Stimulated activated CD4-positive, alpha-beta T cell treated with anti-CD3 and anti-CD28 coated beads, Interleukin-12 subunit alpha, Interleukin-12 subunit beta, amount 100 ng/mL, for 4 hours (primary cell): ENCODE measurements at places on chromosomes 7 and 10.

DNA sequence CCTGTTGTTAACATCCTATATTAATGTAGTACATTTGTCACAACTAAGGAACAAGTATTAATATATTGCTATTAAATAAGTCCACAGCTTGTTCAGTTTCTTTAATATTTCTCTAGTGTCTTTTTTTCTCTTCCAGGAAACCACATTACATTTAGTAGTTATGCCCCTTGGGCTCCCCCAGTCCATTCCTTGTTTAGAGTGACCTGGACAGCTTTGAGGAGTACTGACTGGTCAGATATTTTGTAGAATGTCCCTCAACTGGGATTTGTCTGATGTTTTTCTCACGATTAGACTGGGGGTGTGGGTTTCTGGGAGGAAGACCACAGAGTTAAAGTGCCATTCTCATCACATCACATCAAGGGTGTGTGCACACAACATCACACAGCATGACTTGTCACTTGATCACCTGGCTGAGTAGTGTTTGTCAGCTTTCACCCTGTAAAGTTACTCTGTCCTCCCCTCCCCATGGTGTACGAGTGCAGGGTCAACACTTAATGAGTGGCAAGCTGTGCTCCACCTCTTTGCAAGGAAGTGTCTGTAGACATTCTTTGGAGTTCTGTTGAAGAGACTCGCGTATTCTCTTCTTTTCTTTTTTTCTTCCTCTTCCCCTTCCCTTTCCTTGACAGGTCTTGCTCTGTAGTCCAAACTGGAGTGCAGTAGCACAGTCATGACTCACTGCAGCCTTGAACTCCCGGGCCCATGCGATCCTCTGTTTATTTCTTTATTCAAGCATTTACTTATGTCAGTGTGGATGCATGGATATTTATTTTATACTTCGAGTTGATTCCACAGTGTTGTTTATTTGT lies 10.2 kb downstream of the LMTK2 start:
- DNase-seq, result no peak

GRCh38 chr7:131511774-131512535 lies 44.5 kb downstream of the PODXL start:
- no peak for DNase-seq

- DNase-seq, result no peak
Observed at GRCh38 chr7:684416-684815, 42.1 kb upstream of the DNAAF5 start.

DNA sequence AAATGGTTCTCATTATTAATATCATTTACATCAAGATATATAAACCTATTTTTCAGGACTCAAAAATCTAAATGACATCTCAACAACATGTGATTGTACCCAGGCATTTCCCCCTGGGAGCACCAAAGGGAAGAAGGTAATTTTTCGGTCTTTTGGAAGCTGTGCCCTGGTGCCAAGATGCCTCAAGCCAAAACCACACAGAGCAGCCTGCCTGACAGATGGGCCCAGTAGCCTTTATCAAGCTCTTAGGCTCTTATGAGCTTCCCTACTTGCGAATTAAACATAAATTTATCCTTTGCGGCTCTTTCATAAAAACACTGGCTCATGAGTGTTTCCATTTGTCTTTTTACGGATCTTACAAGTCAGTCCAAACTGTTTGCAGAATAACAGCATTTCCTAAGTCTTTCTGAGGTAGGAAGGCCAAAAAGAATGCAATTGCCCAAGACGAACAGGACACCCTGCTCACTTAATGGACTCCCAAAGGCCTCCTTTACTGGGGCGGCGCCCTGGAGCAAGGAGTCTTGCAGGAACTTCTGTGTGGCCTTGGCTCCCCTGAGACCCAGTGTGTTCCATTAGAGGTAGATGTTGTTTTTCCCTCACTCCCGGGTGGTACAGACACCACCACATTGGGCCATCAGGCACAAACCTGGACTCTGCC lies 4.1 kb upstream of the RASSF4 start:
- DNase-seq, result no peak

DNA sequence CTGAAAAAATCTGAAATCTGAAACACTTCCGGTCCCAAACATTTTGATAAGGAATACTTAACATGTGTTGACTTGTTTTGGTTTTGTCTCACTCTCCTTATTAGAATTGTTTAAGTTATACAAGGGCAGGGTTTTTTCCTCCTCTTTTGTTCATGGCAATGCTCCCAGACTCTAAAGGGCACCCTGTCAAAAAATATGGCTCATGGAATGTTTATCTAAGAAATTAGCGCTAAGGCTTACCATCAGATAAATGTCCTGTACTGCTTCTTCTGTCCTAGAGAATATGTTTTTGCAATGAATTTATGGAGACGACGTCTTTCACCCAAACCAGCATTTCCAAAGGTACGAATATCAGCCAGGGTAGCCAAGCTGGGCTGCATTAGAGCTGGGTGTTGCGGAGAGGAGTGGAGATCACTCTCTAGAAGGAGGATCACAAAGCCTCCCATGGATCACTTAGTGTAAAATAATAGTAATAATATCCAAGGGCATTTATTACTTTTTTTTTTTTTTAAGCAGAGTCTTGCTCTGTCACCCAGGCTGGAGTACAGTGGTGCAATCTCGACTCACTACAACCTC lies 46.8 kb downstream of the ERLIN1 start:
- no peak for DNase-seq

DNA sequence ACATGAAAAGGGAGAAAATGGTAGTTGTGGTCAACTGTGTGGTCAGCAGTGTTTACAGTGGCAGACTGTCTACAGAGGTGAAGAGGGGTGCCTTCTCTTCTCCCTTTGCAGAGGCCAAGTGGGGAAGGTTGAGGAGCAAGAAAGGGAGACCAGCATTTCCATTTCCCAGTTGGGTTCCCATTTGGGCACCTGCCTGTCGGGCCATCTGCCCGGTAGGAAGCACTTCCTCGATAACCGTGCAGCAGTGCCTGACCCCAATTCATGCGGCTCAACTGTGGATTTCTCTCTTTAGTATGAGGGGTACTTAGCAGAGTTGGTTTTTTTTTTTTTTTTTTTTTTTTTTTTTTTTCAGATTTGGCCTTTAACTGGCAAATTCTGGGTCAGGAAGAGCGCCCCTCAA lies 127.0 kb downstream of the CCDC3 start:
- no peak for DNase-seq

GRCh38 chr10:30737931-30738391 lies 108.4 kb upstream of the LYZL2 start:
- DNase-seq, result no peak

DNA sequence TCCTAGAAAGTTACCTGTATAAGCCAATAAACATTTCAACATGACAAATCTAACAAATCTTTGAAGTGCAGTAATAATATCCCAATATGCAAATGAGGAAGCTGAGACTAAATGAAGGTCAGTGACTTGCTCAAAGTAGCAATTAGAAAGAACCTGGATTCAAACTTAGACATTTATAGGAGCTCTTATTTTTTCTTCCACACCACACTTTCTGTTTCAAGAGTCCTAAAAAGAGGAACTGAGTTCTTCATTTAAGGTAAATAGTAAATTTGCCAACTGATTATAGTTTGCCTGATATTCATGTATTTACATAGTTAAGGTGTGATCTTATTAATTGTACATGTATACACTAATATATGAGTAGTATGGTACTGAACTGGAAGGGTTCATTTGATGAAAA lies 44.0 kb downstream of the KLHDC10 start:
- no peak for DNase-seq

DNA sequence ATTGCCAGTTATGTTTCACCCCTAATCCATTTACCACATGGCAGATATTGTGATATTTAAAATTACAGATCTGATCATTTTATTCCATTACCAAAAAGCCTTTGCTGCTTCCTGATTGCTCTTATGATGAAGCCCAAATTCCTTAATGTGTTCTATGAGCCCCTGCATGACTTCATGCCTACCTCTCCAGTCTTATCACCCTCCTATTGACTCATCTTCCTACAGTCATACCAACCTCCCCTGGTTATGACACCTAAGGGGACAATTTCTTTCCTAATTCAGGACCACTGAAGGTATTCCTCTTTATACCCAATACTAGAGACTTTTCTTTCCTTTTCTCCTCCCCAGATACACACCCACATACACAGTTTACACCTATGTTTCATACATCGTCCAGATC lies 36.0 kb downstream of the TES start:
- DNase-seq, result no peak

DNA sequence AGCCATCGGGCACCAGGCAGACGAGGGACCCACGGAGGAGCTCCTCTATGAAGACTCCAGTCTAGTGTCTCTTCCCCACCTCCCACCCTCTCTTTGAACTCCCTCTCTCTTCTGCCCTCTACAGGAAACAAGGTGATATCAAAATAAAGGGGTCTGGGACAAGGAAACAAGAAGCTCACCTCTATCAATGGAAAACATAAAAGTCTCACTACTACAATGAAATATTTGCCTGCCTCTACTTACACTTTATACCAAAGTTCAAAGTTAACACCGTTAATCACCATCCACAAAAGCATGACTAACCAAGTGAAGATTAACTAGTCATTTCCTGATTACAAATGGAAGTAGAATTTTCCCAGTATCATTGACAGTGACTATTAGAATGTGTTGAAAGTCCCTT lies 82.2 kb downstream of the PARD3 start:
- no peak for DNase-seq
